Upper lobe of right lung (tissue), 1 donor: ENCODE measurements at places on chromosomes 4 and X. TPM values are rescaled to one million over a fixed set of nuclear protein-coding genes. Genes with fewer than 3 reads are reported as not detected.

RIPPLY1 gene
- total RNA-seq: not detected

TRAM1L1 gene
- 0.96 TPM for total RNA-seq

ARHGAP10 gene
- 26.9 TPM for total RNA-seq

DCLK2 gene
- 4.9 TPM for total RNA-seq

MAP3K15 gene
- 2.1 TPM for total RNA-seq

EMCN gene
- total RNA-seq: 35.9 TPM

SMC1A gene
- total RNA-seq: 51.8 TPM

GAGE2A gene
- total RNA-seq: not detected

AVPR2 gene
- total RNA-seq: 3.0 TPM

PPEF2 gene
- not detected for total RNA-seq

FABP2 gene
- total RNA-seq: not detected

CNKSR2 gene
- total RNA-seq: 7.2 TPM

NAP1L3 gene
- 1.2 TPM for total RNA-seq

PGAM4 gene
- not detected for total RNA-seq

FGFR3 gene
- total RNA-seq: 32.1 TPM

IL3RA gene
- 43.0 TPM for total RNA-seq

TMEM131L gene
- 14.1 TPM for total RNA-seq

SPANXD gene
- total RNA-seq: not detected

- DNase-seq: no peak
Measured at GRCh38 chr4:148048598-148048997, 316.7 kb downstream of the ARHGAP10 start.

DNA sequence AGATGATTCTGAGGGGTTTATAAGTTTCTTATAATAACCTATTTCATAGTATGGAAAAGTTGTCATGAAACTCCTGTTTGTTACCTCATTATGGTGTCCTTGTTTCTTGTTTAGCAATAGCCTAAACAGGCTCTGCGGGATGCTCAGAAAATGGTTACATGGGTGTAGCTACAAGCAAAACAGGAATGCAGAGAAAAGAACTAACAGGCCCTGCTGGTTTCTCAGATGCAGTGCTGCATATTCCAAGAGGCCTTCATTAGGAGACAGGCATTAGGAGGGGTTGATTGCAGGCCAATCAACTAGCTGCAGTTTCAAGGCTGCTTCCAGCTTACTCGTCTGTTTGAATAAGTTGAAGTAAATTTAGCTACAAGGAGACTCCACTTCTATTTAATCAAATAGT is 37.6 kb upstream of the HPGD start:
- no peak for DNase-seq

GRCh38 chr4:38290366-38290765 is 330.2 kb downstream of the PTTG2 start:
- no peak for DNase-seq

- no peak for DNase-seq
Measured at GRCh38 chr4:39718366-39719323, 20.7 kb downstream of the UBE2K start.

DNA sequence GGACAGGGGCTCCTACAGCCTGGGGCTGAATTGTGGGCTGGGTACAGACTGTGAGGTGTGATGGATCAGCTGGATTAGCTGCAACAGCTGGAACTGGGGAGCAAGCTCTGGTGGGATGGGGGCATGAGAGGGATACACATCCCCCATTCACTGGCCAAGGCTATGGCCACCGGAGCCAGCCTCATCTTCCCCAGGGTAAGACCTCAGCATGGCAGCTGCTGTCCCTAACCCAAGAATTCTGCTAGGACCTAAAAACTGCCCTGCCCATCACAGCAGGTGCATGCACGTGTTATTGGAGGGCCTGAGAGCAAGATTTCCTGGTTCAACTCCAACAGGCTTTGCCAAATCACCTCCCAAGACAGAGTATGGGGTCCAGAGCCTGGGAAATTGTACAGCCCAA is 258.6 kb upstream of the AGTR2 start:
- no peak for DNase-seq

GRCh38 chr4:185738820-185739219 is 73.2 kb downstream of the SORBS2 start:
- DNase-seq: no peak

DNA sequence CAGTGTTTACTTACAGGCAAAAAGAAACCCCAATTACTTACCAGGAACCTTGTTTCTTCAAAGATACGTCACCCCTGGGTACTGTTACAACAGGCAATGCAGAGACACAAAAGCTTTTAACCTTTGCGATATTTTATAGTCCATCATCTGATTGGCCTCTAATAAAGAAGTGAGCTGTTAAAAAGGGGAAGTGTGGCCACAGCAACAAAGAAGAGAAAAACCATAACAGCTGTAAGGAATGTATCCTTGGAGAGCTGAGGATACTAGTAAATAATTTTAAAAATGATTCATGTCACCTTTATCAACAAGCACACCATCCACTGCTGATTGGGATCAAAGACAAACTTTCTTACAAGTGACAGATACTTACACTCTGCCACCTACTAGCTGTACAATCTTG is 14.1 kb downstream of the GABRA4 start:
- no peak for DNase-seq

- DNase-seq: no peak
Measured at GRCh38 chr4:522438-522837, 23.4 kb downstream of the PIGG start.

- no peak for DNase-seq
Measured at GRCh38 chr4:101695176-101695575, 95.4 kb upstream of the BANK1 start.

- no peak for DNase-seq
Measured at GRCh38 chr4:53779025-53779424, 187.7 kb upstream of the LNX1 start.

DNA sequence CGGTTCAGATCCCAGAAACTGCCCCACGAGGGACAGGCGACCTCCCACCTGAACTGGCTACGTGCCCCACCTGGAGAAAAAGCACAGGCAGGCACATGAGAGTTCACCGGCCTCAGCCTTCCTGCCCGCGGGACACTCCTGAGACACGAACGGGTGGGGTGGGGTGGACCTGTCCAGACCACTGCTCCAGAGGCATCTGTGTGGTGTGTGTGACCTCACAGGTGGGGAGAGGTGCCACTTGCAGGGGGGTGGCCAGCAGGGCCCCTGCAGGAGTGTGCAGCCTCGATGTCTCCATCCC is 18.5 kb downstream of the NELFA start:
- DNase-seq: peak; percentile 46

DNA sequence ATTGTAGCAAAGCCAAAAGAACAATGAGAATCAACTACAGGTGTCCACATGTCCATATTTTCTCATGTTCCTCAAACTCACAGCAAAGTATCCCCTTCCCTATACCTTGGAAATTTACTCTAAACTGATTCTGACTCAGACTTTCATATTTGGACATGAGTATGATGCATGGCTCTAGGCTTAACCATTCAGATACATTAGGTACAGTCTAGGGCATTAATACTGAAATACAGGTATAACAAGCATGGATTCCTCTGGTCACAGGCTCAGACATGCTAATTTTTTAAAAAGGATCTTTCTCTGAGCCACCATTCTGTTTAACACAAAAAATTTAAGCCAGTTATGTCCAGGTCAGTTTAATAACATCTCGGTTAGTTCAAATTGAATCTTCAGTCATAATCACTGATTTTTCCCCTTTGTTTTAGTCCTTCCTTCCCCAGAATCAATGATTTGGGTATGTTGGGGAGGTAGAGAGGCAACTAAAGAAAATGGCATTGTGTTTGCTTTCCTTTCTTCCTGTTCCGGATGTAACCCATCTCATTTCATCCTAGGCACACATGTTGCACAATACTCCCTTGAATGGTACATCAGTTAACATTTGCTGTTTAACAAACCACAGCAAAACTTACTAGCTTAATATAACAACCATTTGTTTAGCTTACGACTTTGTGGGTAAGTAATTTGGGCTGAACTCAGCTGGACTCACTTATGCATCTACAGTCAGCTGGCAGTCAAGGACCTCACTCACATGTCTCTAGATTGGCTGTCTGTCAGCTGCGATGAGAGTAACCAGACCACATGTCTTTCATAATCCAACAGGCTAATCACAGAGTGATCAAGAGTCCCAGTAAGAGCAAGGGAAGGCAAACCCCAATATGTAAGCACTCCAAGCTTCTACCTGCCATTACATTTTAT is 75.3 kb upstream of the GRIA3 start:
- DNase-seq: no peak

DNA sequence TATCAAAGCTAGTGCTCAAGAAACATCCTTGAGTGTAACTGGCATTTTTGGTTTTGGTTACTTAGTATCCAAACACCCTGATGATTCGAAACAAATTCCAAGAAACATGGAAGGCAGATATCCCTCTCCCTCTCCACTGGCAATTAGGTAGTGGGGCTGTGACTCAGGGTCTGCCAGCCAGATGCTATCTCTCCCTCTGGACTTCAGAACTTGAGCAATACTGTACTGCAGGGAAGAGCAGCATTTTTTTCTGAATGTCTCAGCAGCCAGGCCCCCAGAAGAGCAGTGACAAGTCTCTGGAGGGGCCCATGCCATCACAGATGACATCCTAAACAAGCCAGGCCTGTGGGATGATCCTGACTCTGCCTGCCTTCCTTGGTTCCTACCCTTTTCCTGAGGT is 37.3 kb upstream of the BCORL1 start:
- DNase-seq: no peak

DNA sequence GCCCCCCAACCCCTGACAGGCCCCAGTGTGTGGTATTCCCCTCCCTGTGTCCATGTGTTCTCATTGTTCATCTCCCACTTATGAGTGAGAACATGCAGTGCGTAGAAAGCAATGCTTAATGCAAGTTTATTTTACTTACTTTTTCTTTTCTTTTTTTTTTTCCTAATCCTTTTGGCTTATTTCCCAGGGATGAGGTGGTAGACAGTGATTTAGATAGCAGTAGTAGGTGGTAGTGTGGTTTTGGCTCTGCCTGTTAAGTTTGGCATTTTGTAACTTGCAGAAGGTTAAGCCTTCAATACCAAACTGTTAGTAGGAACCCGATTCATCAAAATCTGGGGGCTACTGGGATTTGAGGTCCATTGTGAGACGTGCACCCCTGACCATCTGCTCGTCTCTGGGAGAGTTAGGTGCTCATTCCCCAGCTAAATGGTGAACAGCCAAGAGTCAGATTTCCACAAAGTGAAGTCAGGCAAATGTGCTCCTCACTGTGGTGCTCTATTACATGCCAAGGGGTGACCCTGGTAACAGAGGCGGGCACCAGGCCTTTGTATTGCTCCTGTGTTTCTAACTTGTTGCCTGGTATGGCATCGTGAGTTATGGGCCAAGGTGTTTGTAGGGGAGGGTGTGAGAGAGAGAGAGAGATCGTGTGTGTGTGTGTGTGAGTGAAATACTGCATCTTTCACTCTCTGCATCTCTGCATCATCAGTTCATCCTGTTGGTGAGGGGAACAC is 70.3 kb downstream of the PHOX2B start:
- DNase-seq: no peak

- DNase-seq: no peak
Measured at GRCh38 chr4:40750461-40751258, 905 bp downstream of the NSUN7 start.

- no peak for DNase-seq
Measured at GRCh38 chrX:96433409-96434077, 251.1 kb upstream of the DIAPH2 start.

GRCh38 chrX:98338544-98338943 is 1454.8 kb downstream of the RPA4 start:
- no peak for DNase-seq

DNA sequence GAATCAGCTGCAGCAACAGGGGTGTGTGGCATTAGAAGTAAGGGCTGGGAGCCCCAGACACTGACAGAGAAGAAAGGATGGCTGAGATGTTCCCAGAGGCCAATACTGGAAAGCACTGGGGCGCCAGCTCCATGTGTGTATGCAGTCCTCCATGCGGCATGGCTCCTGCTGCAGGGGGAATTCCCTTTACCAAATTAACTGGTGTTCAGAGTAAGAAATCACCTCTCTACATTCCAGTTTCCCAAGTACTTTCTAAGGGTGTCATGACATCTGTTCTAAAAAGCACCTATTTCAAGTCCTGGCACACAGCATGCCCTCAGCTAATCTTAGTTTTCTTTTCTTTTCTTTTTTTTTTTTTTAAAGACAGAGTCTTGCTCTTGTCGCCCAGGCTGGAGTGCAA is 98.0 kb downstream of the MAML3 start:
- DNase-seq: no peak

GRCh38 chrX:40172401-40173142 is 74.8 kb upstream of the BCOR start:
- DNase-seq: peak; percentile 85

DNA sequence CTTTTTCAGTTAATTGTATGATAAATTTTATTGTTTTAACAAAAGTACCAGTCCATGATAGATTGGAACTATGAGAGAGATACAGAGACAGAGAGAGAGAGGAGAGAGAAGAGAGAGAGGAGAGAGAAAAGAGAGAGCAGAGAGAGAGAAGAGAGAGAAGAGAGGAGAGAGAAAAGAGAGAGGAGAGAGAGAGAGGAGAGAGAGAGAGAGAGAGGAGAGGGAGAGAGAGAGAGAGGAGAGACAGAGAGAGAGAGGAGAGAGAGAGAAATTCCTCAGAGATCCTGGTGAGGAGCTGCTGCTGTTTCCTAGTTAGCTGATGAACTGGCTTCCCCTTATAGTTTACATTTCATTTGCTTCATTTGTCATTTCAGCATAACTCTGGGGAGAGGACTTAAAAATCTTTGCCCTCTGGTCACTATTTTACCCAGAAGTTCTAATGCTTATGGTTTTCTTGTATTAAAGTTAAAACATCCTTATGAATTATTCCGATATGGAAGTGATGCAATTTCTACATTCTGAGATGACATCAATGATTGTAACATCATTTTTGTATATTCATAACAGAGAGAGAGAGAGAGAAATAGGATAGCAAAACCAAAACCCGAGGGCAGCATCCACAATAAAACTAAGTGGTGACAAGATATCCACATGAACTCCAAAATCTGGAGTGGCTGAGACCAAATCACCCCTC is 10.8 kb downstream of the CTAG1A start:
- DNase-seq: no peak
